ENCODE measurements at places on chromosomes 16 and 17. TPM values are rescaled to one million over a fixed set of nuclear protein-coding genes. Genes with fewer than 3 reads are reported as not detected.

The CCT6B gene
- total RNA-seq = 0.62 TPM

The PMFBP1 gene
- 0.31 TPM for total RNA-seq

The ITGA2B gene
- total RNA-seq = 0.23 TPM

The HOXB1 gene
- total RNA-seq = not detected

The SNN gene
- total RNA-seq = 7.3 TPM

The RABEP1 gene
- 19.8 TPM for total RNA-seq

The RAB11FIP4 gene
- 5.7 TPM for total RNA-seq

The EPX gene
- total RNA-seq = not detected

The FNDC8 gene
- total RNA-seq = not detected

The SSTR5 gene
- total RNA-seq = not detected

The MLX gene
- 39.7 TPM for total RNA-seq

The CCDC200 gene
- total RNA-seq = not detected

The PRSS21 gene
- total RNA-seq = 3.8 TPM

The HNF1B gene
- total RNA-seq = not detected

The DPEP2 gene
- not detected for total RNA-seq

The ZNF646 gene
- total RNA-seq = 7.3 TPM

The HS3ST3A1 gene
- total RNA-seq = not detected

The WNT3 gene
- total RNA-seq = 0.19 TPM

The CA5A gene
- not detected for total RNA-seq
